ENCODE measurements at places on chromosomes 7 and 10.

GRCh38 chr10:122407375-122408125 is 33.0 kb downstream of the PLEKHA1 start:
- no peak for DNase-seq

DNA sequence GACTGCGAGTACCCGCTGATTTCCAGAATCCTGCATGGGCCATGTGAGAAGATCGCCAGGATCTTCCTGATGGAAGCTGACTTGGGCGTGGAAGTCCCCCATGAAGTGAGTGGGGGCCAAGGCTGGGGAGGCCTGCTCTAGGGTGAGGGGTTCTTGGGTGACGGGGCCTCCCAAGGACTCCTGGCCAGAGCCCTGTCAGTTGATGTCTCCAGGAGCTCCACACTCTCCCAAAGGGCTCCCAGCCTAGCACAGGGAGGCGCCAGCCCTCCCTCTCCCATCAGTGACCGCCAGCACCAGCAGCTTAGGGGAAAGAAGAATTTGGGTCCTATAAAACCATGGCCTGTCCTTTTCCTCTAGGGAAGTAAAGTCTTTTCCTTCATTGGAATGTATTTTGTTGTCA is 9.8 kb upstream of the ZNF22 start:
- no peak for DNase-seq

- no peak for DNase-seq
Observed at GRCh38 chr10:61919646-61920215, 18.2 kb downstream of the ARID5B start.

DNA sequence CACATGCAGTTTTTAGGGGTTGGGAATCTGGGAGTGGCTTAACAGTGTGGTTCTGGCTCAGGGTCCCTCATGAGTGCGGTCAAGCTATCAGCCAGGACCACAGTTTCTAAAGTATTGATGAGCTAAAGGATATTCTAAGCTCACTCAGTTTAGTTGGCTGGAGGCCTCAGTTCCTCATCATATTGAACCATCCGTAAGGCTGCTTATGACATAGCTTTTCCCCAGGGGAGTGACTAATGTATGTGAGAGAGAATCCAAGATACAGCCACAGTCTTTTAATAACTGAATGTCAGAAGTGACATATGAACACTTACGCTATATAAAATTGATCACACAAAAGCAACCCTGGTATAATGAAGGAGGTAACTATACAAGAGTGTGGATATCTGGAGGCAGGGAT is 245.3 kb downstream of the POLR1F start:
- DNase-seq, result no peak

GRCh38 chr7:119949053-119949452 is 323.9 kb upstream of the KCND2 start:
- no peak for DNase-seq

GRCh38 chr7:22726345-22726906 is 574 bp upstream of the IL6 start:
- DNase-seq, result no peak

GRCh38 chr7:156994417-156994816 is 16.0 kb downstream of the MNX1 start:
- no peak for DNase-seq

DNA sequence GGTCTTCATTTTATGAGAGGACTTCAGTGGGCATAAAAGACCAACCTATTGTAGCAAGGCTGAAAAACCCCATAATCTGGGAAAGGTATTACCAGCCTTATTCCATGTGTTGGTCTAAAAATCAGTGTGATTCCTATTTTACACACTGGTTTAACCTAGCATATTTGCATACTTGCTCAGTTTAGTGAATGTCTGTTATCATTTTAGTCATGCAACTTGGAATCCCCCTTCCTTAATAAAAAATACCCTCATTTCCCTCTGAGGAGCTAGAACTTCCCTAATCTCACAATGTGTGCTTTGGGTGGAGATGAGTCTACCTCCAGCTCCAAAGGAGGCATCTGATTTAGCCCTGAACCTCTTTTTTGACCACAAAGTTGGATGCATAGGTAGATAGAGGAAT is 312.8 kb upstream of the SORCS1 start:
- no peak for DNase-seq

DNA sequence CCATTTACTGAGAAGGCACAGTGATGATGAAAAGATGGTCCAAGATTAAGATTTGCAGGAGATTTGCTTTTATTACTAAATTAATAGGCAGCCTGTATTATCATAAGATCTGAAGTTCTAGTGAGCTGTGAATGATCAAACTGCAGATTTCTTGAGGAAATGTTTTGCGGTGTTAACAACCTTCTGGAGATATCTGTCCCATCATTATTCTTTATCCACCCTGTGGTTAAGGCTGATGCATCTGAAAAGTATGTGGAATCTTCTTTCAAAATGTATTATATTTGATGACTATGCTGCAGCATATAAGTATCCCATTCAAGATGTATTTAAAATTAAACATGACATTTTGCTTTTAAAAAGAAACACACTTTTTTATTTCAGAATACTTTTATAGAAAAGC is 150.3 kb downstream of the POLR1F start:
- DNase-seq, result no peak

- DNase-seq, result no peak
Observed at GRCh38 chr10:89002226-89002978, 11.8 kb downstream of the FAS start.

DNA sequence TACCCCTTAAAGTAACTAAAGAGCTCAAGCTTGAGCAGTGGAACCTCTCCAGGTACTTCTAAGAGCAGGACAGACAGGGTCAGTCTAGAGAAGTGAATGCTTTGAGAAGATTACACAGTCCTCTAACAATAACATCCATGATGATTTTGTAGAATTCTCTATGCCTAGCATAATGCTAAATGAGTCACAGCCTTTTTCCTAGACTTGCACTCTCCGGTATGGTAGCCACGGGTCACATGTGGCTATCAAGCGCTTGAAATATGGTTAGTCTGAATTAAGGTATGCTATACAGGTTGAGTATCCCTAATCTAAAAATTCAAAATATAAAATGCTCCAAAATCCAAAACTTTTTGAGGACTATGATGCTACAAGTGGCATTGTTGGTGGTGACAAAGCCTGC is 166.6 kb upstream of the MKLN1 start:
- DNase-seq, result no peak

DNA sequence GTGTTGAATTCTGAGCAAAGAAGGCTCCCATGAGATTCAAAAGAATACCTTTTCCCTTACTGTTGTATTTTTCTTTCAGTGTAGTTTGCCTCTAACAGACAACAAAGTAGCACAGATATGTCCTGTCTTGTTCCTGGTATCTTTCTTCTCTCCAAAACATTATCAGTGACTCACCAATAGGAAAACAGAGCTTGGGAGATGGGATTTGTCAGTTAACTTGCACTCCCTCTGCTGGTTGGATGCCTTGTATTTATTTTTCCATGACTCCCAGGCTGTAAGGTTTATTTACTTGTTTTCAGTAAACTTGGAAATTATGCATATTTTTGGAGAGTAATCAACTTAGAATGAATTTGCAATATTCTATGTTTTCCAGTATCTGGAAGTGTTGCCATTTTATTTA is 129.7 kb downstream of the SAMD9 start:
- no peak for DNase-seq

DNA sequence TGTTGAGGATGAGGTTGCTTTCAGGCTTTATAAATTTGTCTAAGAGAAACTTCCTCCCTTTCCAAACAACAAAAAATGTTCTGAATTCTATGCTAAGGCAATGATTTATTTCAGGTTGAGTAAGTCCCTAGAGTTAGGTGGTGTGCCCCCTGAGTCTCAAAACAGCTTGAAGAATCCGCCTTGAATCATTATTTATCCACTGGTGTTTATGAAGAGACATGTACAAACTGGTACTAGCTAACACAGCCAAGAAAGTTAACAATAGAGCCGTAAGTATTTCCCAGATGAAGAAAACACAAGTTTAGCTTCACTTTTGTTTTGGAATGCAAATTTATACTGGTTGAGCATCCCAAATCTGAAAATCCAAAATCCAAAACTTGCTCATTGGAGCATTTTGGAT is 66.2 kb upstream of the SRPK2 start:
- DNase-seq, result no peak

DNA sequence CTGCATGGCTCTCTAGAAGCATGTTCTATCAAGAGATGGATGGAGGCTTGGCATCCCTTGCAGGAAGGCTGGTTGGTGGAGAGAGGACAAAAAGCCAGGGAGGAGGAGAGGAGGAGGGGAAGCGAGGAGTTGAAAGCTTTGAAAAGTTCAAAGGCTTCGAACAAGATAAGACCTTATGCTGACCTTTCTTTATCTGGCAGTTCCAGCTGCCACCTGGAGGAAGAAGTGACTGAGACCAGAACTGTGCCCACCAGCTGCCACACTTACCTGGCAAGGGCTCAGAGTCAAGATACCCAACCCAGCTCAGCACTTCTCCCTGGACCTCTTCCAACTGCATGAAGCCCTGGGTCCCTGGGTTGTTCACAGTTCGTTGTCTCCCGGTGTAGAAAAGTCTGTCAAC is 14.8 kb downstream of the CCL24 start:
- DNase-seq, result no peak

Measured in activated CD4-positive, CD25-positive, alpha-beta regulatory T cell (primary cell).